ENCODE measurements at places on chromosomes 6 and 20.

- peak; percentile 68 for DNase-seq
These were observed 63.6 kb downstream of the GTF2H5 start for GRCh38 chr6:158231551-158232315.

- peak; percentile 36 for DNase-seq
These were observed 902 bp downstream of the SLC29A1 start for GRCh38 chr6:44224029-44224964.

DNA sequence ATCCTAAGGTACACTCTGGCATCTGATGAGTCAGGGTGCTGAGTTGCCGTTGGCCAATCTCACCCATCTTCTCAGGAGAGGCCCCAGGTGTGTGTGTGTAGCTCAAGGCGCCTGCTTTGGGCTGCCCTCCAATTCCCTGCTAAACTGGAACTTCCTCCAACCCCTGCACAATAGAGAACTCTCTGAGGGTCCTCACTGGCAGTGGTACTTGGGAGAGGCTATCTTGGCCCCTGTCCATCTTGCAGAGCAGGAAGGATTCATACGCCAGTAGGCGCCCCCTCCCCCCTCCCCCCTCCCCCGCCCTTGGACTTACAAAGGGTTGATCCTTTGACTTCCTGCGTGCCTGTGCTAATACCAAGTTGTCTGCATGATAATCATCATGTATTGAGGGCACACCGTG lies 173.6 kb downstream of the SASH1 start:
- DNase-seq = no peak

GRCh38 chr6:163491737-163492300 lies 77.3 kb downstream of the QKI start:
- DNase-seq = no peak

- no peak for DNase-seq
These were observed 46.5 kb downstream of the PLEKHG1 start for GRCh38 chr6:150646228-150646627.

GRCh38 chr6:81054036-81054435 lies 698.4 kb downstream of the TENT5A start:
- DNase-seq = no peak

- DNase-seq = no peak
These were observed 160.2 kb downstream of the SYCP2 start for GRCh38 chr20:59772931-59773913.

DNA sequence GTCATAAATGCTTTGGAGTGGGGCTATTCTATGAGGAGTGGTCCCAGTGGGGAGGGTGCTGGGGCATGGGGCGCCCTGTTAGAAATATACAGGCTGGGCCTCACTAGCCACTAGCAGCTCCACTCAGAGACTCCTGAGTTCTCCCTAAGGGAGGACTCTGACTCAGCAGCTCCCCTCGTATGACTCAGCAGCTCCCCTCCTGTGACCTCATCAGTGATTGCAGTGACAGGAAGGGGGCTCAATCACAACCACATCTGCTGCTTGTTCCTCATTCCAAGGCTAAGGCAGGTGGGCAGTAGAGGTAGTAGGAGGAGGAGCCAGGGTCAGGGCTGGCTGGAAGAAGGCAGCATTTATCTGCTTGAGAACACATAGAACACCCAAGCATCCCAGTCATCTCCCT lies 73.7 kb downstream of the PRND start:
- peak; percentile 37 for DNase-seq

DNA sequence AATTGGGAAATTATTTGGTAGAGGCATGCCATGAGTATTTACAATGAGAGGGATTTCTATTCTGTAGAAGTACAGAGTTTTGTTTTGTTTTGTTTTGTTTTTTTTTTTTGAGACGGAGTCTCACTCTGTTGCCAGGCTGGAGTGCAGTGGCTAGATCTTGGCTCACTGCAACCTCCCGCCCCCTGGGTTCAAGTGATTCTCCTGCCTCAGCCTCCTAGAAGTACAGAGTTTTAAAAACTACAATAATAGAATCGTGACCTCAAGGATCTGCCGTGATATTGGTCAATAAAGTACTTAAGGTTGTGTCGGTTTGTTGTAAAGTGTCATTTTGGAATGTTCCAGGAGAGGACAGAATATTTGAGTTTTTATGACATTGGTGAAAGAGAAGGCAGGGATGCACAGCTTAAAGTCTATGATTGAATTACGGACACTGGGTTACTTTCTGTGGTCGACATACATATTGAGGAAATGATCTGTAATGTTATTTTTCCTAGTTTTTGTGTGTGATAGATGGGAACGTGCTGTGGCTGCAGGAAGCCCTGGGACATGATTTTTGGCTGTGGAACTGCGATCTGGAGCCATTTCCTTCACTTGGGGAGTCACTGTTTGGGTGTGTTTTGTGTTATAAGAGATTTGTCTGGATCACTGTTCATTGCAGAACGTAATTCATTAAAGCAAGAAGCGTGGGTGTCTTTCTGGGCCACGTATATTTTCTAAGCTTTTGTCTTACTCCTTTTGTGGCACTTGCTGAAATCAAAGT lies 59.6 kb downstream of the TIAM2 start:
- no peak for DNase-seq

DNA sequence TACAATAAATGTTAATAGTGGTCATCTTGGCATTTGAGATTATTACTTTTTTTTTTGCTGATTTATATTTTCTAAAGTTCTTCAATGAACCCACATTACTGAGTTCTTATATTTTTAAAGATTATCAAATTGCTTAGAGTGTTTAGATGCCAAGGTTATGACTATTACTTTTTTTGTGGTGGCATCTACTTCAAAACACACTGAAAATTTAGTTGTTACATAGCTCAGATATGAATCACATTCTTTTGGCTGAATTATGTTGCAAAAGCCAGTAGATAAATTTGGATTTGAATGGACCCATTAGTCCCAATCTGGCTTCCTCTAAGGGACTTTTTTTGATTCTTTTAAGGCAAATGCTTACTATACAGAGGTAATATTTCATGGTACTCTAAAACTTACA lies 8.9 kb downstream of the UTRN start:
- no peak for DNase-seq

- no peak for DNase-seq
These were observed 57.7 kb downstream of the ADNP start for GRCh38 chr20:50873585-50873984.

DNA sequence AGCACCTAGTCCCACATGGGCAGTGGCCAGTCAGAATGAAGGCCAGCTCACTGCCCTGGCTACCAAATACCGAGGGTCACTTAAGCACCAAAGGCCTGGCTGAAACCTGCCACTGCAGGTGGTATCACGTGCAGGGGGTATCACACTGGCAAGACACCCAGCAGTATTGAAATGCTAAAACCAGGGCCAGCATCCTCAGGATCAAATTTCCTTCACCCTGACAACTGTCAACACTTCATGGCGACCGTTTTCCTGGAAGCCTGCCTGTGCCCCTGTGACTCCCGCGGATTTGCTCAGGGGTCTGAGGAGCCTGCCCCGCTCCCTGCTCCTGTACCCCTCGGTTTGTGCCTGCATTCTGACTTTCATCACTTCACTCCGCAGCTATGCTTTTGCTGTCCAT lies 151.1 kb downstream of the TTLL2 start:
- no peak for DNase-seq

DNA sequence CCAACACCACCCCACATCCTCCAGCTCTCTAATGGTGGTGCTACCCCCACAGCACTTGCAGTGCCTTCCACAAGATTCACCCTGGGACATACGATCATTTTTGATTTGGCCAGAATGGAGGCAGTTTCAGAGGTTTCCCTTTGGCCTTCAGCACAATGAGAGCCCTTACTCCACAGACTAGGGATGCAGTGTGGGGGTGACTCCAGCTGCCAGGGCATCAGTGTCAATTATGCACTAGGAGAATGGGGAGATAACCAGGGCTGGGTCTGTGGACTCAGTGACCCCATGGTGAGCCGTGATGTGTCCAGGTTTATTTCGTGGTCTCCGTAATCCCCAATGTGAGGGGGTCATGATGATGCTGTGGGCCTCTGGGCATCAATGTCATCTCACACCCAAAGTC lies 31.5 kb upstream of the MICB start:
- no peak for DNase-seq

DNA sequence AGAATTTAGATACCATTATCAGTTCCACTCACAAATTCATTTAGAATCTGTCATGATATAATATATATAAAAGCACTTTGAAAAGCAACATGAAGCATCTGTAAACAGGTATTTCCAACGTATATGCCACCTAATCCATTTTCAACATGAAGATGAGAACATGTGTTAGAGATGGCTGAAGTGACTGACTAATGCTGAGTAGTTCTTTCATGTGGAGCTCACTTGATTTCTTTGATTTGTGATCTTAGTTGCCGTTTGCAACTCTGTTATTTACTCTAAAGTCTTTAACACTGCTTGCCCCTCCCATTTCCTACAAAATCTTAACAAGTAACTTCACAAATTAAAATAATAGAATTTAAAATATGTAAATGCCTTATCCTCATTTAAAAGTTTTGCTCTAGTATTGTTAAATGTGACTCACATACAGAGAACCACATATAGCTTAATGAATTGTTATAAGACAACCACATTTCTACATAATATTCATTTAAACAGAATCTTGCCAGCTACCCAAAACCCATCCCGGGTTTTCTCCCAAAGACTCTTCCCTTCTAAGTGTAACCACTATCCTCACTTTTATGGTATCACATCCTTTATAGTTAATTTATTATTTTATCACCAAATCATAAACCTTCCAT lies 78.3 kb downstream of the ME1 start:
- DNase-seq = no peak

GRCh38 chr6:30707281-30707850 lies 9.7 kb downstream of the MDC1 start:
- DNase-seq = no peak

- DNase-seq = no peak
These were observed 48.4 kb downstream of the MAFB start for GRCh38 chr20:40640667-40641066.

- DNase-seq = no peak
These were observed 532 bp upstream of the NKAIN4 start for GRCh38 chr20:63254606-63255384.

DNA sequence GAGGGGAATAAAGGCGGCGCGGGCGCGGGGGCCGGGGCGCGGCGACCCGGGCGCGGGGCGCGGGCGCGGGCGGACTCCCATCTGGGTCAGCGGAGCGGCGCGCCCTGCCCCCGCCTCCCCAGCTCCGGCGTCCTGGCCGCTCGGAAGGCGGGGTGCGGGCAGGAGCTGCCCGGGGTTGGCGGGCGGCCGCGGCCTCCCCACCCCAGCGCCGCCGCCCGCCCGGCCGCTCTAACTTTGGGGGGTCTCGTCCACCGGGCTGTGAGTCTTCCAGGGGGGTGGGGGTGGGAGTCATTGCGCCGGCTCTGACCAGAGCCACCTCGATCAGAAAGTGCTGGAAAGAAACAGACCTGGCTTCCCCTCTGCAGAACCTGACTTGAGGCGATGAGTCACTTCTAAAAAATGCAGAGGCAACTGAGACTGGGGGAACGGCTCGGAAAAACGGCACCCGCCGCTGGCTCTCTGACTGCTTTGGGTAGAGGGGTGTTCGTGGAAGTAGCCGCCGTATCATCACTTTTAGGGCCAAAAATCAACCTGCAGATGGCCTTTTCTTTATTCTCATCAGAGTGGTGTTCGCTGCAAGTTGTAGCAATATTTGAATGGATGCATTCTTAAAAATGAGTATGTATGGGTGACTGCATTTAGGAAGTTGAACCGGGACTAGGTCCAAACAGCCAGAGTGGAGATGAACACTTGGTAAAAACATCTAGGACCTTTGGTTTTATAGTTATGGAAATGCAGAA lies 667 bp downstream of the CAP2 start:
- DNase-seq = no peak

GRCh38 chr20:37274851-37275524 lies 13.4 kb upstream of the GHRH start:
- DNase-seq = no peak

- no peak for DNase-seq
These were observed 208.0 kb upstream of the EXOC2 start for GRCh38 chr6:900716-901605.

DNA sequence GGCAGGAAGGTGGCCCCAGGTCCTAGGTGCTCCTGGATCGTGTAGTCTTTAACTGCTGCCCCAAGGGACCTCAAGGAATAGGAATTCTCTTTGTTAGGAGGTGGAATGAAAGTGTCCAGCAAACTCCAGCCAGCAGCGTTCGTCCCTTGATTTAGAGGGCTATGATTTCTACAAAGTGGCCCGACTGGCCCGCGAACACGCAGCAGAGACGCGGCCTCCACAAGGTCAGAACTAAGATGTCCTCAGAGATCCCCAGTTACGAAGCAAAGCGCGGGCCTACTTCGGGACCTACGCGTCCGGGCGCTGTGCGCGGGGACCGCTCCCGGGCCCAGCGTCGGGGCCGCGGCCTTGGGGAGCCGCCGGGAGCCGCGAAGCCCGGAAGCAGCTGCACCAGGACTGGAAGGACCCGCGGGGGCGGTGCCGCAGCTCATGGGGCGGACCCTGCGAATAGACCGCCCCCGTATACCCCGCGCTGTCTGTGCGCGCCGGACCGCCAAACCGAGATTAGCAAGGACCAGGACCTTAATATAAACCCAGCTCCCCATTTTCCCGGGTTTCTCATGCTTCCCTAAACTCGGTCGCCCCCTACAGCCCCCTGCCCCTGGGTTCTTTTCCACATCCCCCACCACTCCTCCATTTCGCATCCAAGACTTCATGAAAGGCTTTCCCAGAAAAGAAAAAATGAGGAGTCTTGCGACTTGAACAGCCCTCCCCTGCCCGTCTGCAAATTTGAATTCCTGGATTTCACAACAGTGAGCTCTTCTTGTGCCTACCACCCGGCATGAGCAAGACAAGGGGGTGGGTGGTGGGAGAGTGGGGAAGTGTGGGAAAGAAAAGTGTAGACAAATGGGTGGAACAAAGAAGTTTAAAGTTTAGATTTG lies at the start of gene C6orf47:
Gene C6orf47 (minus strand): TSS at position 398 of the 881 bp plus-strand sequence. CDS start 831 bp downstream, outside the sequence.
- peak; percentile 88 for DNase-seq

DNA sequence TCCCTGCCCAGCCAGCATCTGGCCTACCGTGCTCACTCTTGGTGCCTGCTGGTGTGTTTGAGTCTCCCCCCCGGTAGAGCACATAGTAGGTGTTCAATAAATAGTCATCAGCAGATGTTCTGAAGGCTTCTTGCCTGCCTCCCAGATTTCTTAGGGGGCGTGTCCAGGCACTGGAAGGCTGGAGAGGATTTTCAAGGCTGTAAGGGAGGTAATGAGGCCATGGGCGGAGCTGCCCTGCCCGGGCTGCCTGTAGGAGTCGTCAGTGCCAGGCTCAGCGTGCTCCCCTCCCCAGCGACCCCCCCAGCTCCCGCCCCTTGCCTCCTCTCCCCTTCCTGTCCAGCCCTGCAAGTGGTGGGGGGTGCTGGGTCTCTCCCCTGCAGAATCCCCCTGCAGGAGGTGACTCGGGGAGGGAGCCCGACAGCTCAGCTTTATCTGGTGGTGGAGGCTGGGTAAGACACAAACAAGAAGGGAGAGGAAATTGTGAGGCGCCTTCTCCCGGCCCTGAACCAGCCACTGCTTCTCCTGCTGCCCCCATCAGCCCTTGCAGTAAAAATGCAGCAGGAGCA lies 55.9 kb downstream of the BCAS4 start:
- DNase-seq = no peak
